ENCODE measurements at places on chromosomes 3 and 15. TPM values are rescaled to one million over a fixed set of nuclear protein-coding genes. Genes with fewer than 3 reads are reported as not detected.
A peak's percentile ranks its signal among the peaks of the same experiment; 100 is the strongest.

GRCh38 chr15:80523746-80524145 lies 119.6 kb downstream of the ARNT2 start:
- no peak for DNase-seq

DNA sequence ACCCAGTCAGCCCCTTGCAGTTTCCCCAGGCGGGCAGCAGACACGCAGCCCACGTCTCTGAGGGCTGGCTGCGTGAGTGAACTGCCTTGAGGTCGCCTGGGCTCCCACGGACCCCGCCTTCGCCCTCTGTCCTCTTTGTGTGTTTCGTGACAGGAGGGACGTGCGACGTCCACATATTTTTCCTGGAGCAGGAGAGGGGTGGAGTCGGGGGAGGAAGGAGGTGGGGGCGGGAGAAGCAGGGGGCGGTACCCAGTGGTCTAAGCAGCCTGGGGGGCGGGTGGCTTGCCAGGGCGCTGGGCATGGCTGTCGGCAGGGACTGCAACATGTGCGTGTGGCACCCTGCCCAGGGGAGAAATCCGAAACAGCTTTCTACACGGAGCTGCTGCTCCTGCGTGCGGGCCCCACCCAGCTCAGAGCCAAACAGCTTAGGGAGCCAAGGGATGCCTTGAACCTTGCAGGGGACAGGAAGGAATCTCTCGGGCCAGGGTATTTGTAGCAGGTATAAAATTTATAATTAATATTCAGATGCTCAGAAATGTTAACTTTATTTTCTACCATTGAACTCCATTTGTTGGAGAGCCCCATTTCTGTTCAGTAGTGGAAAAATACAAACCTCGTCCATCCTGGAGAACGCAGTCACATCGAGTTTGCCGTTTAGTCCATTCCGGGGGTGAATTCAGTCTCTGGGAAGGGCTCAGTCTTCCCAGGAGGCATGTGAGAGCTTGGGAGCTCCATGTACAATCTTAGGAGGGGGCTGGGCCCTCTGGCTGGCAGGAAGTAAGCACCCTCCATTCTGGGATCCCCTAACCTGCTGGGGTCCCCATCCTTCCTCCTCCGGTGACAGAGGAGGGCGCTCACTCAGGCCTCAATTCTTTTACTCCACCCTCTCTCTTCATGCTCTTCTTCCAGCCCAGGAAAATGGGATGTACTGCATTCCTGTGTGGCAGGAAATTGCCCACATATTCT lies 79.1 kb upstream of the MEF2A start:
- peak; percentile 18 for DNase-seq

DNA sequence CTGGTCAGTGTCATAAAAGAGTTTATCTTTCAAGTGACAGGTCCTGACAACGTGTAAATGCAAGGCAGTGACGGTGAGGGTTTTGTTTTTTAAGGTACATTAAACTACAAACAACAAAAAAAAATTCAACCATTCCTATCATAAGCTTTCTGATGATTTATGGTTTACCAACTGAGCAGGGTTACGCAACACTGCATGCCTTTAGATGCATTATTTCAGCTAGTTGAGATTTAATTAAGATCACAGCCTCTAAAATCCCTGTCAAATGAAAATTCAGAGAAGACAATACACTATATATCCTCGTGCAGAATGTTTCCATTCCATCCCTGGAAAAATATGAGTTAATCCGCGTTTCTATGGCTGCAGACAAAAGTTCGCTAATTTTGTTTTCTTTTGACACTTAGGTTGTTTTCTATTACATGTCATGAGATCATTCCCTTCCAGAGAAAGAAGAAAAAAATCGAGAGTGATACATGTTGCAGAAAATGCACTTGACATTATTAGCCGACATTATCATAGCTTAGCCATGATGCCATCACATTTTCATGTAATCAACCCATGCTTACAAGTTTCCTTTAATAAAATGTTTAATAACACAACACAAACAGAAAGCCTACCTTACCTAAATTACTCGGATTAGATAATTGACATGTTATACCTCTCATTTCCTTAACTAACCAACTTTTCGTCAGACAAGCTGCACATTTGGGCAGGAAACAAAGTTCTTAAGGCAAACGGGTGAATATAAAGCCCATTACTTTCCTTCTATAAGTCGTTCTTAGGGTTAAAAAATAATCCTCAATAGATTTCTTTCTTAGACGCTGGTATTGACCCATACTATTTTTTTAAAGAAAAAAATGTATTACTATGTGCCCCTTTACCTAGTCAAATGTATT lies 521.2 kb downstream of the FOXP1 start:
- DNase-seq: no peak

GRCh38 chr3:122576174-122576940 lies 1.1 kb upstream of the PARP15 start:
- DNase-seq: no peak

GRCh38 chr3:140186421-140186920 lies 251.5 kb downstream of the CLSTN2 start:
- peak; percentile 64 for DNase-seq

DNA sequence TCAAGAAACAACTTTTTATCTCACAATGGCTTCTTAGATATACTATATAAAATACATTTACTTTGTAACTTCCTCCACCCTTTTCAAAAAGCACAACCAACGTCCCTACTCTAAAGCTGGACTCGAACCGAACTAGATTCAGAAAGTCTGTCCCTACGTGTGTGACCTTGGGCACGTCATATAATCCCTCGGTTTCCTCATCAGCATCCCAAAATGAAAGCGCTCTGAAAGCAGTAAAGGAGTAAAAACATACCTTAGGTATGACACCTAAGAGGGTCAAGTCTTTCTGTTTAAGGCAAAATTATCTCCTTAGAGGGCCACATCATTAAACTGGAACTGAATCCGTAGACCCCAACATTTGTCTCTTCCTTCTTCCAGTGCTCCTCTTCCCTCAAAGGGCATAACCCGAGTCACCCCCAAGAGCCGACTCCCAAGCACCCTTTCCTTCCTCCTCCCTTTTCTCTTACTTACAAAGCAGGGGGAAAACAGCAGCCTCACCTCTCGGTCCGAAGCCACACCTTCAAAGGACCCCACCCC lies 663 bp downstream of the PDCD10 start:
- no peak for DNase-seq

GRCh38 chr3:17949101-17949500 lies 206.7 kb upstream of the TBC1D5 start:
- DNase-seq: no peak

GRCh38 chr15:41977757-41978383 lies 5.5 kb upstream of the EHD4 start:
- no peak for DNase-seq

DNA sequence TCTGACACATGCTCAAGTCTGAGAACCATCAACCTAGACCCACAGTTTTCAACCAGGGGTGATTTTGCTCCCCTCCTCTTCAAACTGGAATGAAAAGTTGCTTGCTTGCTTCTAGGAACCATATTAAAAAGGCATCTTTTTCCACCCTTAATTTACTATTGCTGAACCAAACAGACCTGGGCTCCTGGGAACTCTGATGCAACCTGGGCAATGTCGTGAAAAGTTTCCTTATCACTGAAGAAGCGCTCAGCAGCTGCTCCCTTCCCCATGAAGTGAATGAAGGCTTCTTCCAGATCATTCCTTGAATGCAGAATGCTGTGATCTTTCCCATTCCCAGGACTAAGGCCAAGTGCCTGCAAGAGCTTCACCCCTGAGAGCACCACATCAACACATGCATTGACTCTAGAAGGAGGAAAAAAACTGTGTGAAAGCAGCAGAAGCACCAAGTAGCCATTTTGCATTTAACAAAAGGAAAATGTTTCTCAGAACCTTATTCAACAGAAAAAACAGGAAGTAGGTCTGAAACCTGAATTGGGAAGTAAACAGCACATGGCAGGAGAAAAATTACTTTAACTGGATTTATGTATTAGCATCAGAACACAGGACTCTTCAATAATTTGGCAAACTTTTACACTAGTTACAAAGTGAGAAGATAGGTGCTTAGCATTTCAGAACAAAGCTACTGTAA lies 8.7 kb downstream of the ADPGK start:
- DNase-seq: no peak

GRCh38 chr3:144287001-144287400 lies 315.4 kb downstream of the DIPK2A start:
- DNase-seq: no peak

DNA sequence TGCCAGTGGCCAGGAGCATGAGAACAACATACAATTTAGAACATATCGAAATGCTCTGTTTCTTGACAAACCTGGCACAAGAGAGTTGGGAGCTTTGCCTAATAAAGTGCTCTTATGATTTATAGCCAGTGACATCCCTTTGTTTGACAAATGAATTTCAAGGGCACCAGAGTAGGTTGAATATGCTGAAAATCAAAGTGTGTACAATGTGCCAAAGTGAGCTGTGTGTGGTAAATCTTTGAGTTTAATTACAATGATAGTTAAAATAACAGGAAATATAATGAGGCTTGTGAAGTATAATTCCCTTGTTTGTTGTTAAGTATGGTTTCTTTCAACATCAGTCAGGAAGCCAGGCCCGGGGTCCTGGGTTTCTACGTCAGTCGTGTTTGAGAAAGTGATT lies 211.9 kb downstream of the EBLN2 start:
- DNase-seq: no peak

GRCh38 chr3:64120876-64121275 lies 97.6 kb upstream of the PSMD6 start:
- no peak for DNase-seq

- no peak for DNase-seq
Observed at GRCh38 chr3:124078953-124079911, 87.3 kb upstream of the ROPN1 start.

- peak; percentile 12 for DNase-seq
Observed at GRCh38 chr15:39472621-39473297, 108.1 kb upstream of the THBS1 start.

GRCh38 chr3:84904816-84905555 lies 53.8 kb upstream of the CADM2 start:
- DNase-seq: no peak

- no peak for DNase-seq
Observed at GRCh38 chr3:146072824-146073223, 88.2 kb downstream of the PLOD2 start.

GRCh38 chr3:195095035-195095703 lies 175.8 kb downstream of the XXYLT1 start:
- DNase-seq: no peak

DNA sequence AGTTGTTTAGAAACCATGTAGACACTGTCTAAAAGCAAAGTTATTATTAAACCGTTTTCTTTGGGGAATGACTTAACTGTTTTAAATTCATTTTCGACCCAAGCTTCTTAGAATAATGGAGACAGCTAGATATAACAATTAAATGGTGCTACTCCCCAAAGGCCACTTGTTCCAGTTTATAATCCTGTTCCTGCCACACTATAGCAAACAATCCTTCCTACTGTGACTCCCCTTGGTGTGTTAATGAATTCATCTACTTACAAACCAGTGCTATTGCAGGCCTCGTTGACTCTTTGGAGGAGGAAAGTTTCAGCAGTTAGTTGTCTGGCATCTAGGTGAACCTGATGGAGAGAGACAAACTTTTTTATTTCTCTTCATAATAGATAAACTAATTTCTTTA lies 25.2 kb upstream of the CLSTN2 start:
- DNase-seq: no peak

Gene VEPH1
- total RNA-seq: 9.0 TPM

Gene PSTPIP1
- 0.89 TPM for total RNA-seq

Gene ELL3
- total RNA-seq: 1.3 TPM

Gene SPTSSB
- total RNA-seq: not detected

Gene SLC28A2
- total RNA-seq: not detected

Gene RETNLB
- not detected for total RNA-seq

Gene HRG
- total RNA-seq: 0.13 TPM

Gene FGF7
- total RNA-seq: not detected

Gene DPPA4
- not detected for total RNA-seq

Gene TMED3
- total RNA-seq: 132 TPM

Gene TERC
- 246 TPM for total RNA-seq

Gene DNAJB11
- 93.5 TPM for total RNA-seq

Measured in kidney epithelial cell (primary cell).